ENCODE measurements at places on chromosomes 11 and 22.

- DNase-seq, result no peak
Measured at GRCh38 chr11:95725196-95725595, 64.4 kb downstream of the FAM76B start.

DNA sequence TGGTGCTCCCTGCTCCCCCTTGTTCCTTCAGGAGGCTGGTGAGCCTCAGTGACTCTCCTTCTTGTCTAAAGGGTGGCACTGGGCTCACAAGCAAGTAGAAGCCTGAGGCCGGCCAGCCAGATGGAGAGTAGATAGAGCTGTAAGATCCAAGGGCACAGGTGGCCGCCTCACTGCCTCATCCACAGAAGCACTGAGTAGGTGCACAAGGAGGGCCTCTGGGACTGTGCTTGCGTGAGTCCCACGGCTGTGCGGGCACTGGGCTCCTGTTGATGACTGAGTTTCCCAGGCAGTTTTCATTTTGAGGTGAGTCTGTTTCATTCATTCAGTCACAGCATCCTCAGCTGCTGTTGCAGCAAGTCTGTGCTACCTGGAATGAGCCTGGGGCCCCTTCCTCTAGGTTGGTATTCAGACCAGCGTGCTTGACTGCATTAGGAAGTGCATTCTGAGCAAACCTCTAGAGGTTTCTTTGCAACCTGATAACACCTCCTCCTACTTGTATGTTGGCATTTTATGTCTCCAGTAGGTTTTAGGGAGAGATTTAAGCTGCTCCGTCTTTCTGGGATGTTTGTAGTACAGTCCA is 184.0 kb downstream of the TBC1D22A start:
- no peak for DNase-seq

DNA sequence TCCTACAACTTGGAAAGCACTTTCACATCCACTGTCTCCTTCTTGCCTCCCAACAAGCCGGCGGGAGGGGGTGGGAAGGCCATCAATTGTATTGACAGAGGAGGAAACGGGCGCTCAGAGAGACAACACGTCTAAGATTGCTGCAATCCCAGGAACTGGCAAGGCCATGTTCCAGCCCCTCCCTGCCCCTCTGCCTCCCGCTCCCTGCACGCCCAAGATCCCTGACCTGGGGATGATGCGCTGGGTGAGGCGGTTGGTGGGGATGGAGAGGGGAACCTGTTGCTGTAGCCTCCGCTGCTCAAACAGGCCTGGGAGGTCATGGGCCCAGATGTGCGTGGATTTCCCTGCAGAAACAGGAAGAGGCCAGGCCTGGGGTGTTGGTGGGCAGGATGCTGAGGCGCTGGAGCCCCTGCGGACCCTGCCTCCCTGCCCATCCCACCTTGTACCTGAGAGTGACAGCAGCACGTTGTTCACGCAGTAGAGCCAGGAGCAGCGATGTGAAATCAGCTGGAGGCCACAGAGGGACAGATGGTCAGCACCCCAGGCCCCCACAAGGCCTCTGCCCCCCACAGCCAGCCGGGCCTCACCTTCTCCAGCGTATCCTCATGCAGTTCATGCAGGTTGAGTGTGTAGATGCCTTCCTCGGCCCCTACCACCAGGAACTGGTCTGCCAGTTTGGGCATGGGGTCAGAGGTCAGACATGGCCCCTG is 6.8 kb downstream of the MAP4K2 start:
- DNase-seq, result peak; percentile 33

- DNase-seq, result no peak
Measured at GRCh38 chr11:14253421-14253820, 105.6 kb downstream of the RRAS2 start.

DNA sequence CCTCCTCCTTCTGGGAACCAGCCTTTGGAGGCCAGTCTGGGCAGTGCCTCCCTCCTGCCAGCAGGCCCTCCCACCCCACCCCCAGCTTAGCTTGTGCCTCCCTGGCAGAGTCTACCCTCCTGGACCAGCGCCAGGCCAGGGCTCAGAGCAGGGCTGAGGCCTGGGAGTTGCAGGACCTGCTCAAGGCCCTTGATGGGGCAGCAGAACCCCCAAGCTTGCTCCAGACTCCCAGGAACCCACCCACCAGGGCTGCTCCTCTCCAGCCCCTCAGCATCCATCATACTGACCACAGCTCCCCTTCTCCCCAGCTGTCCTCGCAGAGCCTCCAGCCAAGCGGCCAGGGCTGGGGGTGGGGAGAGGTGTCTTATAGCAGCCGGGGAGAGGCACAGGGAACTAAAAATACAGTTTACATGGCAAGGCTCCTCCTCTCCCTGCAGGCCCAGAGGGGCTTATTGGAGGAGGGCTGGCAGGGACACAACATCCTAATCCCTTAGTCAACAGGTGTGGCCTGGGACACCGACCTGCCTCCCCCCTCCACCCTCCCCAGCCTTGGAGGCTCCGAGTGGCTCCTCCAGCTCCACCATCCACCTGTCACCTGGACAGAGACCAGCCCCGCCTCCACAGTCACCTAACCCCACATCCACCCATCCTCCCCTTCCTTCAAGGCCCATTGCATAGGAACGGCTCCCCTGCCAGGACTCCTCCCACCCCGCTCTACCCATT is 5.2 kb upstream of the MB start:
- peak; percentile 90 for DNase-seq

GRCh38 chr11:44747836-44748235 is 21.1 kb downstream of the TSPAN18 start:
- no peak for DNase-seq

DNA sequence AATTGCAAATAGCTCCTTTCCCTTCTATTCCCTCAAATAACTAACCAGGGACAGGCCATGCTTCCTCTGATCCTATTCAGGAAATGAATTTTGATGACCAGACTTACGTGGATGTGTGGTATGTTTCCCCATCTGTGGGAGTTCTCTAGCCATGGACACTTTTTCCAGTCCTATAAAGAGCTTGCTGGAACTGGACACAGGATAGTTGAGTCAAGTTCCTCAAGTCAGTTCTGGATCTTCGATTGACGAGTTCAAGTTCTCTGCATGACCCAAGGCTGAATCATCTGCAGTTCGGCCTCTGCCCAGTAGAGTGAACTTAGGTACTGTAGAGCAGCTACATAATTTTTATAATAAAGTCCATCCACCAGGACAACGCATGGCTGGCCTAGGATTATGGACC is 52.7 kb upstream of the CCND1 start:
- DNase-seq, result no peak

DNA sequence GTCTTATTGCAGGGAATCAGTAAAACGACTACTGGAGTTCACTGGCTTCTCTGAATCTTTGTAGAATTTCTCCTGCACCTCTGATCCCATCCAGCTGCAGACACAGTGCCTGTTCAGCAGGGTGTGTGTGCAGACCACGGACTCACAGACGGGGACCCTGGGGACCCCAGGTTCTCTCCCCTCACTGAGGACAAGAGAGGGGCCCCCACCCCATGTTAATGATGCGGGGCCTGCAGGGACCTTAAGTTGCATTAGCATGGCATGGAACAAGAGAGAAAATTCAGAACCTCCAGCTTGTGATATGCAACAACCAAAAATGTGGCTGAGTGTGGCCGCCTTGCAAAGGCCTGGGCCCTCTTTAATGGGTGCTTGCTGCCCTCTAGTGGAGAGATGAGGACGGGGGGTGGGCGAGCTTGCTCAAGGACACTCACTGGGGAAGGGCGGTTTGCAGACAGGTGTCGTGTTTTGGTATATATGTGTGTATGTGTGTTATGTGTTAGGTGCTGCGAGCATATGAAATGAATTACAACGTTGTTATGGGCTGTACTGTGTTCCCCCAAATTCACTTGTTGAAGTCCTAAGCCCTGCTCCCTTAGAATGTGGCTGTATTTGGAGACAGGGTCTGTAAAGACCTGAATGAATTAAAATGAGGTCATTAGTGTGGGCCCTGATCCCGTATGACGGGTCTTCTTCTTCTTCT is 84.4 kb upstream of the SEPTIN5 start:
- peak; percentile 81 for DNase-seq
